ENCODE measurements at places on chromosomes 12 and 14. TPM values are rescaled to one million over a fixed set of nuclear protein-coding genes. Genes with fewer than 3 reads are reported as not detected.

Gene CALM1
- total RNA-seq = 1,432 TPM

Gene TMPO
- 146 TPM for total RNA-seq

Gene SLC41A2
- 147 TPM for total RNA-seq

Gene C12orf60
- 1.6 TPM for total RNA-seq

Gene MMP17
- 38.7 TPM for total RNA-seq

Gene LRRC9
- 0.82 TPM for total RNA-seq

Gene COCH
- 48.5 TPM for total RNA-seq

Gene UNC119B
- 11.0 TPM for total RNA-seq

Gene SLC7A8
- total RNA-seq = 4.1 TPM

Gene FGF23
- not detected for total RNA-seq

Gene BCL11B
- 58.3 TPM for total RNA-seq

Gene TAC3
- total RNA-seq = 0.82 TPM

Gene NYNRIN
- total RNA-seq = 9.8 TPM
